ENCODE measurements at places on chromosomes 12 and 14. TPM values are rescaled to one million over a fixed set of nuclear protein-coding genes. Genes with fewer than 3 reads are reported as not detected.

DNA sequence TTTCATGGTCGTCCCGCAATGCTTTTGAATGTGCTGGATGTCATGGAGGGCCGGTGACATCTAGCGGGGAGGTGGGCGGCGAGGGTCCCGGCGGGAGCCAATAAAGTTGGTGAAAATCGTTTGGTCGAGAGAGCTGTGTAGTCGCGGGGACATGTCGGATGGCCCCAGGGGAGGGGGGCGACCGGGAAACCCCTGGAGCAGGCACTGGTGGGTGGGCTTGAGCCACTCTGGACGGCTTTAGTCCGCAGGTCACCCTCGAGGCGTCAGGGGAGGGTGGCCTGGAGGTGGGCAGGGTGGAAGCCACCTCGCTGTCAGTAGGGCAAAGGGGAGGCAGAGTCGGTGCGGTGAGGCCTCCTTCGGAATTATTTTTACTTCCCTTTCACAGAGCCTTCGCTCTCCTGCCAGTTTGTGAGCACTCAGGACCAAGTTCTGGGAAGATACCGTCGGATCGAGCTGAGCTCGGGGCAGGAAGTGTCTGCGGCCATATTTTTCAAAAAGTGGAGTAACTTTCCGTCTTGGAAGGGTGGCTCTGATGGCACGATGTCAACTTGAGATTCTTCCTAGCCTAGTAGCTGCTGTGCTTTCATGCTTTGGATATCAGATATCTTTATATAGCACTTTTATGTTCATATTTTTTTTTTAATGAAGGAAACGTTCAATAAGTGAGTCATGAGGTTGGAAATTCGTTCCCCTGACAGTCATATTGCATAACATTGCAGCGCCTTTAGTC, 28.2 kb downstream of the WBP11 start:
- peak; percentile 66 for DNase-seq

DNA sequence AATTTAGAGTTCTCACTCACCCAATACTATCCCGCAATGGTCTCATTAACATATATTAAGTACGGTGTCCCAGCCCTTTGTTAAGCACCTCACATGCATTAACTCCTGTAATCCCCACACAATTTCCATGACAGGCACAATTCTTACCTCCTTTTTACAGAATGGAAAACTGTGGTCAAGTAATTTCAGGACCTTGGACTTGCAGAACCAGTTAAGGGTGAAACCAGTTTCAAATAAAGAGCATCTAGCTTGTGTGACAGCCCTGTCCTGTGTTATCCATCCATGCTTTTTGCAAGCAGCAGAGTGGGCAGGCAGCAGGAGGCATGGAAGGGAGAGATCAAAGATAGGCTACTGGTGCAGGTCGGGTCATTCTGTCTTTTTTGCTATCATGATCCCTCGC, 470.8 kb downstream of the NELL2 start:
- DNase-seq, result no peak

APOF gene
- total RNA-seq, result not detected

- DNase-seq, result no peak
Observed at GRCh38 chr12:89862511-89863445, 154.1 kb upstream of the ATP2B1 start.

DNA sequence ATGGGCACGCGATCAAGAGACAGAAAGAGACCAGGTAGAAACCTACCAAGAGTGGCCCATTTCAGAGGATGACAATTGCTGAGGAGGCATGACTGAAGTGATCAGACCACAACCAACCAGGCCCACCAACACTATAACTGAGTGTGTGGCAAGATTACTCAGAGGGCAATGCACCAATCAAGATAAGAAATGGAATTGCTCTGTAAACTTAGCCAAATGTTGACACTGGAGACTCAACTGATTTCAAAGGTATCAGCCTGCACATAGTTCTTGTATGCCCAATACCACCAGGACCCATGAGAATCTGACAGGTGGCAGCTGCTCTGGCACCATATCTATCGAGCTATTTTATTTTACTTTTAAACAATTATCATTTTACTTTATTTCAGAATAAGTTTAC, 128.9 kb downstream of the FOXN3 start:
- DNase-seq, result no peak

GRCh38 chr12:58906917-58907316, 13.4 kb downstream of the LRIG3 start:
- DNase-seq, result no peak

GRCh38 chr12:25725931-25726330, 172.8 kb upstream of the LMNTD1 start:
- no peak for DNase-seq

DNA sequence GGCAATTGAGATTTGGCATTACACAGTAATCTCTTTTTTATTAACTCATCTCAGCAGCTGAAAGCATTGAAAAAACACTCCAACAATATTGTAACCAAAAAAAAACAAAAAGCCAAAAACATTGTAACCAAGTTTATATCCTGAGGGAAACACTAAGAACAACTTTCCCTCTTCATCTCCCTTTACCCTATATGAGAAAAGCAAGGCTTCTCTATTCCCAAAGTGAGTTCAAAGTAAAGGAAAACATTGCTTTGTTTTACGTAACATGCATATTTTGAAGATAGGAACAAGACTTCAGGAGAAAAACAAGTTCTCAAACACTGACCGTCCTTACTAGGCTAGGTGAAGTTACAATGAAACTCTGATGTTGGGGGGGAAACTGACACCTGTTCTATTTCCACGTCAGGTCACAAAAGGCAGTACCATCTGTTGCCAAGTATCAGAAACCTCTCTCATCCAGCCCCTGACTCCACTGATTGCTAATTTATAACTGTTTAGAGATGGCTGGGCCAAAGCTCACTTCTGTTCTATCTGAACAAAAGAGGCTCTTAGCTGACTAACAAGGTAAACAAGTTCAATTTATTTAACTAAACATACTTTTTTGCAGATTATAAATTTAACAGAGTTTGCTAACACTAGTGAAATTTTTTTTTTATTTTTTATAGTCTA, 67.9 kb upstream of the PLXNC1 start:
- no peak for DNase-seq

- DNase-seq, result no peak
Observed at GRCh38 chr12:32201976-32202375, 95.3 kb downstream of the BICD1 start.

DNA sequence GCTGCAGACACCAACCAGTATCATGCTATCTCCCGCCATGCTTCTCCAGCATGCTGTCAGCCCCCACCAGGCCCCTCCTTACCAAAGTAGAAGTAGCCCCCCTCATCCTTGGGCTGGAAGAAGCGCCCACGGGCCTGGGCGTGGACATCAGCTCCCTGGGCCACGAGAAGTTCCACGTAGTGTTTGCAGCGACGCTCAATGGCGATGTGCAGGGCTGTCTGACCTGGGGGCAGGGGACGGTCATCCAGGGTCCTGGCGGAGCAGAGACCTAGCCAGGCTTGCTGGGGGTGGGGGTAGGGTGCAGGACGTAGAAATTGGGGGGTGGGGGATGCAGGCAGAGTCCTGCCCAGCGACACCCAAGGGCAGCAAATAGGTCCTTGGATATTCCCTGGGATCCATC, 32.7 kb downstream of the TRPV4 start:
- no peak for DNase-seq

- no peak for DNase-seq
Observed at GRCh38 chr14:81557146-81557545, 23.5 kb upstream of the SEL1L start.

- DNase-seq, result no peak
Observed at GRCh38 chr12:24066097-24066496, 116.6 kb upstream of the SOX5 start.

- DNase-seq, result no peak
Observed at GRCh38 chr12:44369998-44370397, 506.1 kb downstream of the NELL2 start.

DNA sequence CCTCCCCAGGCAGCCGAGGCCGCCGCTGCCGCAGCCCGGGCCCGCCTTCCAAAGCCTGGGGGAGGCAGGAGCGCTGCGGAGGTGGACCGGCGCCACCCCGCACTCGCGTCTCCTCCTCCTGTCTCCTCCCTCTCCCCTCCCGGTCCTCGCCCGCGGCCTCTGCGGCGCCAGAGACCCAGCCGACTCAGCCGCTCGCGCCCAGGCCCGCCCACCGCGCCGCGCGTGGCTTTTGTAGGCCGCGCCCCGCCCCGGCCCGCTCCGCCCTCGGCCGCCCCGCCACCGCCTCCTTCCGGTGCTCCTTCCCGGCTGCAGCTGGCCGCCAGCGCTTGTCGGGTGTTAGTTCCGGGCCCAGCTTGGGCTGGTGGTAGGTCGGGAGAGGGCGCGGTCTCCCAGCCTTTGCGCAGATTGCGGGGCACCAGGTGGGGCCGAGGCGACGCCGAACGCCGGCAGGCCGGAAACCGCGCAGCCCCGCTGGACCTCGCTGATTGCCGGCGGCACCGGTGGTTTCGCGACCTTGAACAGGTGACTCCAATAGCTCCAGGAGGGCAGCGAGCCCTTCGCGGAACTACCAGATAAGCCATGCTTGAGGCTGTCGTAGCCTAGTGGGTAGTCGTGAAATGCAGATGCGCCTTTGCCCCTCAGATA, at the start of gene CAPRIN2:
Gene CAPRIN2 (minus strand): TSS at position 202 of the 645 bp plus-strand sequence. CDS start 1,431 bp downstream, outside the sequence.
- DNase-seq, result peak; percentile 96

GRCh38 chr12:109559601-109560000, 13.7 kb downstream of the MMAB start:
- no peak for DNase-seq

GRCh38 chr14:58898655-58899316, 261.0 kb downstream of the DACT1 start:
- DNase-seq, result no peak

EML5 gene
- 2.9 TPM for total RNA-seq

Measured in activated naive CD4-positive, alpha-beta T cell treated with anti-CD3 and anti-CD28 coated beads, Interleukin-2, amount 50 U/mL, for 72 hours (primary cell).